ENCODE measurements at places on chromosomes 1 and 21. TPM values are rescaled to one million over a fixed set of nuclear protein-coding genes. Genes with fewer than 3 reads are reported as not detected.

The ERVH48-1 gene
- total RNA-seq: not detected

The ANKRD34A gene
- 2.4 TPM for total RNA-seq

The PLEKHO1 gene
- total RNA-seq: 75.0 TPM

The AIRE gene
- total RNA-seq: not detected

The MTFR1L gene
- total RNA-seq: 112 TPM

The FYB2 gene
- 7.8 TPM for total RNA-seq

The CIART gene
- 6.9 TPM for total RNA-seq

The PRELP gene
- total RNA-seq: 17.9 TPM

The SNX27 gene
- total RNA-seq: 38.4 TPM

The LENEP gene
- total RNA-seq: not detected

The ITGB3BP gene
- total RNA-seq: 7.4 TPM

The IQGAP3 gene
- total RNA-seq: 1.5 TPM

The RNU1-1 gene
- total RNA-seq: under 0.01 TPM

The DNAH14 gene
- total RNA-seq: 26.8 TPM

The RHCE gene
- 2.4 TPM for total RNA-seq

The EXTL2 gene
- 11.8 TPM for total RNA-seq

The SLC2A5 gene
- 25.4 TPM for total RNA-seq

The IFI44 gene
- 5.3 TPM for total RNA-seq

The CATSPERE gene
- 0.32 TPM for total RNA-seq

The VASH2 gene
- 2.6 TPM for total RNA-seq

The KRTAP12-3 gene
- total RNA-seq: not detected
